ENCODE measurements at places on chromosomes 5 and 9. TPM values are rescaled to one million over a fixed set of nuclear protein-coding genes. Genes with fewer than 3 reads are reported as not detected.
A peak's percentile ranks its signal among the peaks of the same experiment; 100 is the strongest.

GRCh38 chr5:163951069-163951468 is 445.6 kb downstream of the MAT2B start:
- no peak for DNase-seq

DNA sequence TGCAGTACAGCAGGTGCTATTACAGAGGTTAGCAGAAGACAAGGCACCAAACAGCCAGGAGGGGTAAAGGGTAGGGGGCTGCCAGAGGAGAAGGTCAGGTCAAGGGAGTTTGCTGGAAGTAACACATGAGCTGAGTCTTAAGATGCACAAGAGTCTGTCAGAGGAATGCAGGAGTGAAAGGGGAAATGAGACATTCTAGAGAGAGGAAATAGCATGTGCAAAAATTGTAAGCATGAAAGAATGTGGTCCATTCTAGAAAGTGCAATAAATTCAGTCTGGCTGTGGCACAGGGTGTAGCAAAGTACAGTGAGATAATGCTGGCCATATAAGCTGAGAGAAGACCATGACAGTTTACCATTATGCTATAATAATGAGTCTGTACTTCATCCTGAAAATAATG is 6.6 kb downstream of the GOLGA1 start:
- no peak for DNase-seq

- DNase-seq, result no peak
Measured at GRCh38 chr5:146662229-146662628, 146.2 kb upstream of the GPR151 start.

DNA sequence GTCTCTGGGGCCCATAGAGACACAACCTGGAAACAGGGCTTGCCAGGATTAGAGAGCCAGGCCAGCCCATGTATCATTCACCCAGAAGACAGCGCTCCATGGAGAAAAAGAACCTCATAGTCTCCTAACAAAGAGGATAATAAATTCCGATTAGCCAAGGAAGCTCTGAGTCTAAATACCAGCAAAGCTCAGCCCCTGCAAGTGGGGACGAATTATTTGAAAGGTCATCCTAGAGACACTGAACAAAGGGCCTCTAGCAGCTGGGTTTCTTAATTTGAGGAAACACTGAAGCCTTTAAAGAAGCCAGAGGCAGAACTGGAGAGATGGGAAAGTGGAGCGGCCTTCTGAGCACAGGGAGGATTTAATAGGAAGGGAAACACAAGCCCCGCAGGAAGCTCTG is 287.1 kb upstream of the ZNF462 start:
- DNase-seq, result no peak

- DNase-seq, result no peak
Measured at GRCh38 chr5:127957701-127958239, 125.8 kb upstream of the SLC12A2 start.

- DNase-seq, result no peak
Measured at GRCh38 chr9:37209431-37210386, 89.3 kb downstream of the ZCCHC7 start.

- DNase-seq, result no peak
Measured at GRCh38 chr9:84668196-84669012, 1.1 kb upstream of the NTRK2 start.

GRCh38 chr9:136429683-136430491 is 9.8 kb downstream of the INPP5E start:
- no peak for DNase-seq

DNA sequence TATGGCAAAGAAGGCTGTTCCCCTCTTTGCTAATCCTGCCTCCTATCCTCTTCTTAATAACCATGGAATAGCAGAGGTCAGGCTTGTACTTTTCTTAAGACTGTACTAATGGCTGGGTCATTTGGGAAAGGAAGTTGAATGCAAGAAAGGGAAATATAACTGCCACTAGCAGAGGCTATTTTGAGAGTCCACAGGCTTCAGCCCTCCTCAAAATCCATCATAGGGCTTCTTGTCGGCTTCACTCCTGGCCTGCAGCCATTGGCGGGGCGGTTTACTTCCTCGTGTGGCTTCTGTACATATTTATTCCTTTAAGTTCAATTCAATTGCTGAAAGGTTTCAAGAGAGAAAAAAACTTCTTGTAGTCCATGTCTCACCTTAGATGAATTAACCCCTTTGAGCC is 2.8 kb upstream of the PARP8 start:
- DNase-seq, result no peak

GRCh38 chr5:134143431-134143830 is 28.9 kb downstream of the TCF7 start:
- DNase-seq, result no peak

DNA sequence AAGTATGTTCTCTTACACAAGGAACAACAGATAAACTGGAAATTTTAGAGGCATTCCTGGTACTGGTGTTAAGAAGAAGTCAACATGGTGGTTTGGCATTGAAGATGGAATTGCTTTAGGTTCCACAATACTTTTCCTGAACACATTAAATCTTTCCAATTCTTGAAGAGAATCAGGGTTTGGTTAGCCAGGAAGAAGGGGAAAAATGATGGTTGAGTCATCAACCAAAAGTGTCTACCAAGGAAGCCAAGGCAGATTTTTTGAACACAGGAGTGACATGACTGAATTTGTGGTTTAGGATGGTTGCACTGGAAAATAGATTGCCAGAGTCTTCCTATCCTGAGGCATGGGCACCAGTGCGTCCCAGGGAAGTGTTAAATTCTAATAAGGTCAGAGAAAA is 433.4 kb downstream of the TMEM38B start:
- no peak for DNase-seq

GRCh38 chr9:36399980-36400331 is at the start of gene RNF38:
RNF38 (minus strand) TSS chr9:36400269; CDS start chr9:36400108, 161 bp downstream.
- no peak for DNase-seq

- DNase-seq, result no peak
Measured at GRCh38 chr9:68782546-68782945, 77.5 kb downstream of the PIP5K1B start.

DNA sequence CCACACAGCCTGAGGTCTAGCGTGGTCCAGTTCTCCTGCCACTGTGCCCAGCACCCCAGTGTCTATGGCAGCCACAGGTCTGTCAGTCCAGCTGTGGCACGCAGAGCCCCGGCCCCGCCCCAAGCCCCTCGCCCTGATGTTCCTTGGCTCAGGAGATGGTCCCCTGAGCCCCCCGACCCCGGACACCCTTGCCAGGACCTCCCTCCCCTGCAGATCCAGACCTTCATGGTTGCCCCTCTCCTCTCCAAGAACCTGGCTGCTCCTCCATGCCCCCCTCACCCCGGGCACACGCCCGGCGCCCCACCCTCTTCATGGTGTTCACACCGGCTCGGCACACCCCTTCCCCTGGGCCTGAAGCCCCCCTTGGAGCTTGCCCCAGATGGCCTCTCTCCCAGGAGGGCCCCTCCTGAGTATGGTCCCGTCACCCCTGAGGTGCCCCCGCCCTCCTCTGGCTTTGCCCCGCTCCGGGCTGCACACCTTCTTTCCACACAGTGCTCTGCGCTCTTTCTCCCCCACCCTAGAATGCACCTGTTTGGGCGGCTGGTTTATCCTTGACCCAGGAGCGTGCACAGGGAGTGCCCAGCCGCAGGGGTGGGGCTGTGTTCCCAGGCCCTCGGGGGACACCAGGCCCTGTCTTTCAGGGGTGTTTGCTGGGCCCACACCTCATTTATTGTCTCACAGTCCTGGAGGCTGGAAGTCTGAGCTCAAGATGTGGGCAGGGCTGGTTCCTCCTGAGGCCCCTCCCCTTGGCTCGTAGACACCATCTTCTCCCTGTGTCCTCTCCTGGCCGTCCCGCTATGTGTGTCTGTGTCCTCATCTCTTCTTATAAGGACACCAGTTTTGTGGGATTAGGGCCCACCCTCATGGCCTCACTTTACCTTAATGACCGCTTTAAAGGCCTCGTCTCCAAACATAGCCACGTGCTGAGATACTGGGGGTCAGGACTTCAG is 37.6 kb downstream of the KCNT1 start:
- DNase-seq, result no peak

DNA sequence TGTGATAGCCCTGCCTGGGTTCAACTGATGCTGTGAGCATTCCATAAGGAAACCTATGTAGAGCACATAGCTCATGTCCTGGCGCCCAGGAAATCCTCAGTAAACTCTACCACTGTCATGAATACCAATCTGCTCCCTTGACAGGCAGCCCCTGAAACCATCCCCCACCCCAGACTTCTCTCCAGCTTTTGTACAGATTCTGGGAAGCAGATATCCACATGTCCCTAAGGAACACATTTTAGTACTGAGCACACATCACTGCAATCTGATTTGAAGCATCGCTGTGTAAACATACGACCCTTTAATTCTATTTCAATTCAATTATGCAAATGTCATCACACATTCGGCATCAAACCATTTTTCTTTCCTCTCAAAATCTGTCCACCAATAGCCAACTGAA is 89.5 kb upstream of the FSTL4 start:
- no peak for DNase-seq

DNA sequence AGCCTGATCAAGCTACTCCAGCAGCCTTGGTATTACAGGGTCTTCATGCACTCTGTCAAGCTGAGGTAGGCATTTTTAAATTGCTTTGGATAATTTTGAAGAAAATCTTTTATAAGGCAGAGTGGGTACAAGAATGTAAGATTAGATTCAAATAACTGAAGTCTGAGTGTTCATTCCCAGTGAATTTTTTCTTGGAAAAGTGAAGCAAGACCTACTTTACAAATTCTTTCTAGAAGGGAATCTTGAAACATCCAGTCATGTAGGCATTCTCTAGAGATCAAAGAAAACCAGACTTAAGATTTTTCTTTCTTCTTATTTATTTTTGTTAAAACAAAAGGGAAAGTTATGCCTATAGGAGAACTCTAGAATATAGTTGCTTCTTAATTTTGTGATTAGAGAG is 139.0 kb downstream of the FOCAD start:
- DNase-seq, result no peak

DNA sequence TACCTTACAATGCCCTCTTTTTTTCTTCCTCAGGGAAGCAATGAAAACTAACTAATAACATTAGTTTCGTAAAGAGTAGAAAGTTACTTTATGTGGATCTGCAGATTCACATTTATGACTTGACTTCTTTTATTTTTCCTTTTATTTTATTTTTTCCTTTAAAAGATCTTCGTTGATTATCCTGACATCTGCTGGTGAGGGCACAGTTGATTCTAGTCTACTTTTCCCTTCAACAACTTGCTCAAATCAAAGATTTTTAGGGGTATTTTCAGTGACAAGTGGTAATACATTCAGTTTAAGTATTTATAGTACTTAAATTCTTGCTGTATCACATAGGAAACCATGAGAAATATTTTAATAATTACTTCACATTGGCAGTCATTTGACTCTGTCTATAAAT is 4.9 kb downstream of the EDIL3 start:
- DNase-seq, result no peak

DNA sequence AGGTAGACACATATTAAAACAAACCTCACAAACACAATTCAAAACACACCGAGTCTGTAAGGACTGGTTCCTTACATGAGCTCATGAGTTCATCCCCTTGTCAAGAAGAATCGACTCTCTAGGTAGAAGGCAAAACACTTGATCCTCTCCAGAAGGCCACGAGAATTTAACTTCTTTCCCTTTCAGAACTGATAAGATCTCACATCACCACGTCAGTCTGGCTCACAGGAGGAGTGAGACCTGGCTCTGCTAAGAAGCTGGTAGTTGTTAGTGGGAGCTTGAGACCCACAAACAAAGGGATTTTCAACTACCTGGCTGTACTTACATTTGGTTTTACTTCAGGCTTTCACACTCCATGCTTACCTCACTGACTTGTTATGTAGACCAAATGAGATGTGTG is 459.2 kb downstream of the ARHGEF28 start:
- DNase-seq, result no peak

GRCh38 chr9:91800473-91801030 is 149.5 kb downstream of the ROR2 start:
- no peak for DNase-seq

DNA sequence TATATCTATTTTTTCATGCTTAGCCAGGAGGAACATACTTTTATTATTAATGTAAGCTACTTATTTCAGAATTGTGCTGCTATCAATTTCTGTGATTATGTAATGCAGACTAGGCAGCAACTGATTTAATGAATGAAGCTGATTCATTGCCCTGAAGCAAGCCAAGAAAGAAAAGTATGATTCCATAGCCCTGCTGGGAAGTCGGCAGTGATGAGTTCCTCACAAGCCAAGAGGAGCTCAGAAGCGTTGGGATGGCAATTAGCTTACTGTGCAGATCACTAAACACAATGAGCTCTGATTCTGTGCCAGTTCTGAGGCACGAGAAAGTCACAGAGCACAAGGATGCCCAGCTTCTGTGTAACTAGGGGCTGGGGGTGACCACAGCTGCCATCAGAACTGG is 254.3 kb upstream of the KLF9 start:
- no peak for DNase-seq

DNA sequence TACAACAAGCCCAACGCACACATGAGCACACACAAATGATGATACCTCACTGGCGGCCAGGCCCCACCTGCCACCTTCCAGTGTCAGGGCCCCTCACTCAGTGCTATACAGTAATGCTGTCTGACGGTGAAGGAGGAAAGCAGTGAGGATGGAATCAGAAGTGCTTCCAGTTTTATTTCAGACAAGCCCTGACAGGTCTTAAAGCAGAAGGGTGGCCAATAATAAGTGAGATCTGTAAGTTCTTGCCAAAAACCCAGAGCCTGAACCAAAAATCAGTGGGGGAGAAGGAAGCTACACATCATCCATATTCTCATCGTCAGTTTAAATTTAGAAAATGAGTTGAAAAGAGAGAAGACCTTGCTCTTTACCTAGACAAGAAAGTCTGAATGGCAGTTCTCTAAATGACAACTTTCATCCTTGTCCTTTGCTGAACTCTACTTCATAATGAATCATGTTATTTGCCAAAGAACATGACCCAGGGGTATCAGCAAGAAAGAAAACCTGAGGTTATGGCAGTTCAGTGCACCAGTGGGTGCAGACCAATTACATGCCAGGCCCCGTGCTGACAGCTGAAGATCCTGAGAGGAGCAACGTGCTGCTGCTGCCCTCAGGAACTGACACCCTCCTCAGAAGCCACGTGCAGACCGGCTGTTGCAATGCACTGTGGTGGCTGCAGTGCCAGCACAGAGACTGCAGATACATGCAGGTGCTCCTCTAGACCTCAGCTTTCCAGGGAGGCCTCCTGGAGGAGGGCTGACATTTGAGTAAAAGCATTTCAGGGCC is 118.7 kb downstream of the DROSHA start:
- no peak for DNase-seq

GRCh38 chr5:7539571-7539970 is 143.6 kb downstream of the ADCY2 start:
- no peak for DNase-seq

DNA sequence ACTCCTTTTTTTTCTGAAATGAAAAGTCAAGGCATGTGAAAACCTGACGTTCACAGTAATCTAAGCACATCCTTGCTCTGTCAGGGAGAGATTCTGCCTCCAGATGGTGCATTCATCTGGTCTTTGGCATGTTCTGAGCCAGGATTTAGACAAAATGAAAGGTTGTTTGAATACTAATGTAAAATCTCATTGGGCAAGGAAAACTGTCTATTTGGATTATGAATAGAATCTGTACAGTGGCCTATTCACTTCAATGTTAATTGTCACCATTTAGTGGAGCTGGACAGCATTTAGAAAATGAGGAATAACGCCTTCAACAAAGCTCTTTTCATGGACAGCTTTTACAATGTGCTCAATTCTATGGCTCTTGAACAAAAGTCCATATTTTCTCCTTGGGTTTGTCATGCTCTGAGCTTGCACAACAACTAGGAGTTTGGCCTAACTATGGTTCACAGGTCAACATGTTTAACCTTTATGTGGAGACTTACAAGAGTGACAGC is 28.9 kb downstream of the ARHGEF28 start:
- DNase-seq, result no peak

GRCh38 chr5:74575741-74576538 is 64.6 kb downstream of the ENC1 start:
- DNase-seq, result peak; percentile 17

Gene DNAJB5
- total RNA-seq, result 0.79 TPM

Gene GOLM1
- 94.7 TPM for total RNA-seq

Gene SPATA31C1
- total RNA-seq, result not detected

Gene CD14
- 0.35 TPM for total RNA-seq

Gene CTSV
- 47.3 TPM for total RNA-seq
